ENCODE measurements at places on chromosomes 12 and 14.

- no peak overlapping the region for H3K27ac ChIP-seq
- no peak for DNase-seq
- no peaks in the 10 kb centered on the region for H3K36me3 ChIP-seq
- H3K4me3 ChIP-seq, result no peak overlapping the region
- H3K27me3 ChIP-seq, result no peaks in the 10 kb centered on the region
- no peaks in the 10 kb centered on the region for H3K4me1 ChIP-seq
Measured at GRCh38 chr12:105018776-105019175, 32.7 kb downstream of the NOPCHAP1 start.

DNA sequence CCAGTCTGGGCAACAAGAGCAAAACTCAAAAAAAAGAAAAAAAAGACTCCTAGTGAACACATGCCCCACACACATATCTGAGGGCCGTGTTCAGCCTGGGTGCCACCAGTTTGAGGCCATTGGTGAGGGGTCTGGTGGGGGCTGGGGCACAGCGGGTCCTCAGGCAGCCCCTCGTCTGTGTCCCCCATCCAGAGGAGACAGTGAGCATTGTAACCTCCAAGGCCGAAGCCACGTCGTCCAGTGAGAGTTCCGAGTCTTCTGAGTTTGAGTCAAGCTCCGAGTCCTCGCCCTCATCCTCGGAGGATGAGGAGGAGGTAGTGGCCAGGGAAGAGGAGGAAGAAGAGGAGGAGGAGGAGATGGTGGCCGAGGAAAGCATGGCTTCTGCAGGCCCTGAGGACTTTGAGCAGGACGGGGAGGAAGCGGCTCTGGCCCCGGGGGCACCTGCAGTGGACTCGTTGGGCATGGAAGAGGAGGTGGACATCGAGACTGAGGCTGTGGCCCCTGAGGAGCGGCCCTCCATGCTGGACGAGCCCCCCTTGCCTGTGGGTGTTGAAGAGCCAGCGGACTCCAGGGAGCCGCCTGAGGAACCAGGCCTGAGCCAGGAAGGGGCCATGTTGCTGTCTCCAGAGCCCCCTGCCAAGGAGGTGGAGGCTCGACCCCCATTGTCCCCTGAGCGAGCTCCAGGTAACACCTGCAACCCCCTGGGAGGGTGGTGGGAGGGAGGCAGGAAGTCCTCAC, 15.6 kb downstream of the SETD1B start:
- H3K4me3 ChIP-seq, result no peak overlapping the region
- no peak for DNase-seq
- no peak overlapping the region for H3K27ac ChIP-seq
- no peaks in the 10 kb centered on the region for H3K4me1 ChIP-seq

GRCh38 chr14:40909906-40910305, 696.8 kb upstream of the LRFN5 start:
- no peaks in the 10 kb centered on the region for H3K36me3 ChIP-seq
- no peaks in the 10 kb centered on the region for H3K27me3 ChIP-seq
- no peaks in the 10 kb centered on the region for H3K4me1 ChIP-seq
- no peak for DNase-seq
- H3K27ac ChIP-seq, result no peak overlapping the region

DNA sequence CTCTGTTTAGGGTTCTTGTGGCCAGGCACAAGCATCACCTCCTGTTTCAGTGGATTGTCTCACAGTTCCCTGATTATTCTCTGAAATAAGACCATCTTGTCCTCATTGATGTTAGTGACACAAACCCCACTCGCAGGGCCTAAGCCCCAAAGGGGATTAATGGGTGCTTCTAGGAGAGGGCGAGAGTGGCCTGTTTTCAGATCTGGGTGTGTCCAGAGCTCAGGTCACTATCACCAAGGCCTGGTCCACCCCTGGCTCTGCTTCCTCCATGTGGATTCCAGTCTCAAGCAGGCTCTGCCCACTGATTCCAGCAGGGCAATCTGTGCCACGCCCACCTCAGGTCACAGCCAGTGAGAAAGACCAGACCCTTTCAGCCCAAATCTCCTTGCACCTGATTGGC, 361.9 kb downstream of the ADGRD1 start:
- no peak overlapping the region for H3K27ac ChIP-seq
- no peak overlapping the region for H3K4me3 ChIP-seq
- H3K36me3 ChIP-seq, result no peaks in the 10 kb centered on the region
- no peaks in the 10 kb centered on the region for H3K27me3 ChIP-seq

GRCh38 chr12:47967461-47968321, 4.3 kb downstream of the TMEM106C start:
- H3K4me3 ChIP-seq, result no peak overlapping the region
- DNase-seq, result no peak
- no peak overlapping the region for H3K27ac ChIP-seq
- H3K36me3 ChIP-seq, result no peaks in the 10 kb centered on the region
- no peaks in the 10 kb centered on the region for H3K27me3 ChIP-seq

- H3K27ac ChIP-seq, result no peak overlapping the region
- no peaks in the 10 kb centered on the region for H3K36me3 ChIP-seq
- no peaks in the 10 kb centered on the region for H3K27me3 ChIP-seq
- H3K4me1 ChIP-seq, result no peaks in the 10 kb centered on the region
Measured at GRCh38 chr12:7951671-7952070, 15.7 kb upstream of the SLC2A3 start.

DNA sequence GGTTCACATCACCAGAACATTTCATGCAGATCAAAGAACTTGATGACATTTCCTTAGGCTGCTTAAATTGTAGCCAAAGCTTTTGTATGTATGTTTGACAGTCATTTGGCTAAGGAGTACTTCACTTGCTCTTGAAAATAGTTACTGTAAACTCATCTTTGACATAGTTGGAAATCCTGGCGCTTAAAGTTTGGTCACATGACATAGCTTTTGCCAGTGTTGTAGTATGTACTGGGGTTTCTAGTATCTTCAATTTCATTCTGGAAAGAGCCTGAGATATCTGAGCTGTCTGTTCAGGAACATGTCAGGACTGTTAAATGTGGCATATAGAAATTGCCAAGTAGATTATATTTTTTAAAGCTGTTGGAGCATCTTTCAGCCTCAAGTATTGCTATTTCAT, 55.7 kb downstream of the WDR20 start:
- no peaks in the 10 kb centered on the region for H3K27me3 ChIP-seq
- no peak overlapping the region for H3K4me3 ChIP-seq

DNA sequence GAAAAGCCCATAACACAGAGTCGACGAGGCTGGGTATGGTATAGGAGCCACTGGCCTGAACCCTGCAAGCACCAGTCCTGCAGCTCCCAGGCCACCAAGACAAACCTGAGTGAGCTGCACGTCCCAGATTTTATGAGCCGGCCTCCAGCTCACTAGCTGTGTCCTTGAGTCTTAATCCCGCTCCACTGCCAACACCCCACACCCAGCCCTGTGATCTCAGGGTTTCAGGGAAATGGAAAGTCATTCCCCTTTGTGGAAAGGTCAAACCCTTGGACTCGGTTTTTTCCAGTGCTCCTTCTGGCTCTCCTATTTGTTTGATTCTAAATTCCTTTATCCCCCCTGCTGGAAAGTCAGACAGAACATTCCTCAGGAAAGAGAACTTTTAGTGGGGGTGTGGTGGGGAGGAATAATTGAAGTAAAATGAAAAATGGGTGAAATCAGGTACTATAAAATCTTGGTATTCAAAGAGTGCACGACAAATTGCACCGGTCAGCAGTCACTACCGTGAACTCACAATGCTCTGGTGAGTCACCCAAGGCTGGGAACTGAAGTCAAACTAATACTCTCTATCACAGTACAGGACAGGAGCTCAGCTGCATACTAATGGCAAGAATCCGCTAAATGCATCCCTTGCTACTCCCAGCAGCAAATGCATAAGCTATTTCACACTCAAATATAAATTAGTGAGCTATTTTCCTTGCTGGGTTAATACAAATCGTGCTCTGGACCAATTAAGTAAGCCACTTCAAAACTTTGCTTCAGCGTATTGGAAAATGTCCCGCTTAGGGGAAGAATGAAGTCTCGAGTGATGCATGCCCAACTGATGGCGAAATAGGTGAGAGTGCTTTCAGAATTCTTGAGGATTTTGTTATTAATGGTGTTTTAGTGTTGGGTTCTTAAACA, 9.0 kb downstream of the PITPNM2 start:
- H3K27ac ChIP-seq, result peak overlapping the region; percentile 77
- no peak overlapping the region for H3K4me3 ChIP-seq
- H3K27me3 ChIP-seq, result no peaks in the 10 kb centered on the region
- H3K36me3 ChIP-seq, result no peaks in the 10 kb centered on the region
- peak; percentile 84 for DNase-seq
- peaks cover 36% of the 10 kb centered on the region for H3K4me1 ChIP-seq

GRCh38 chr12:5059358-5059757, 15.7 kb downstream of the KCNA5 start:
- no peaks in the 10 kb centered on the region for H3K27me3 ChIP-seq
- H3K4me3 ChIP-seq, result no peak overlapping the region
- H3K27ac ChIP-seq, result no peak overlapping the region
- H3K36me3 ChIP-seq, result no peaks in the 10 kb centered on the region
- no peak for DNase-seq

DNA sequence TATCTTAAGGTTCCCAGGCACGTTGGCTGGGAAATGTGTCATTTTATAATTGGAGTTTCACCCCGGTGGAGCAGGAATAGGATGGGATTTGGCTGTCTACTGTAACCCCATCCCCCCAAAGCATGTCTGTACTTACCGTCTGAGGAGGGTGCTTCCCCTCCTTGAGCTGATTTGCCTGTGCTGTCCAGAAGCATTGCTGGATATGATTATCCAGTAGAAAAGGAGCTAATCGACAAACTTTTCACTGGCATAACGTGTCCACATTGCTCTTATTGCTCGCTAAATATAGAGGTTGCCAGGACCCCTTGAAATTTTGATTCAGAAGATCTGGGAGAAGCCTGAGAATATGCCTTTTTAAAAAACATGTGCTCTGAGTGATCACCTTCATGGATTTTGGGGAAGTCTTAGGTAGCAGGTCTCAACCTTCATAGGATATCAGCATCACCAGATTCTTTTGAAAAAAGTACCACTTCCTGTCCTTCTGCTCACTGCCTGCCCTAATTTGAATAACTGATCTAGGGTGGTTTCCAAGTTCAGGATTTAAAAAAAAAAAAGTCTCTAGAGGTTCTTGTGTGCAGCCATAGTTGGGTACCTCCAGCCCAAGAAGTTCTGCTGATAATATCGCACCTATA, 80.4 kb upstream of the KCNA1 start:
- no peak overlapping the region for H3K27ac ChIP-seq
- H3K27me3 ChIP-seq, result no peaks in the 10 kb centered on the region
- H3K36me3 ChIP-seq, result no peaks in the 10 kb centered on the region

DNA sequence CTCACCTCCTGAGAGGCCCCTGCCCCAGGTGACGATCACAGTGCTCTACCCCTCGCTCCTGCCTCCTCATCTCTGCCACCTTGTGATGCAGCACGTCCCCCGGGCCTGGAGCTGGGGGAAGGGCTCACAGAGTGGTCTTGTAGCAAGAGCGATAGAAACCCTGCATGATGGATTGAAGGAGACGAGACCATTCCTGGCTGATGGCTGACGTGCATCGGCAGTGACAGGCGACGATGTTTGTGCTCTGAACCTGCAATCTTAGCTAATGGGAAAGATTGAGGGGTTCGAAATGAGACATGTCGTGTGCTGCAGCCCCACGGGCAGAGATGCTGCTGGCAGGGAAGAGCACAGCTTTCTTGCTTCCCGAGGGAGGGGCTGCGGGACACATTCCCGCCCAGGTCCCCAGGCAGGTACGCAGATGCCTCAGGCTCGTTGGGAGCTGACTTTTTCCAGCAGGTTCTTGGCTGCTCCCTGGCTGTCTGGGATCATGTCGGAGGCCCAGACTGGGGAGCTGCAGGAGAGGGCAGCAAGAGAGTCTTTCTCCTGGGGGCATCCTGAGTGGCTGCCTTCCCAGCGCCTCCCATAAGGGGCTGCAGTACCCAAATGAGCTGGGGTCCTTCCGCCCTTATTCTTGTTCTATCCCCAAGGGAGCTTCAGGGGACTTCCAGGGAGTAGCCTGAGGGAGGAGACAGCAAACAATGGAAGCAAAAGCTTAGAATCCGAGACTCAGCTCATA, 38.7 kb upstream of the GPATCH2L start:
- H3K4me3 ChIP-seq, result no peak overlapping the region
- no peak for DNase-seq
- no peak overlapping the region for H3K27ac ChIP-seq
- H3K36me3 ChIP-seq, result no peaks in the 10 kb centered on the region
- H3K27me3 ChIP-seq, result no peaks in the 10 kb centered on the region

- no peak overlapping the region for H3K27ac ChIP-seq
- DNase-seq, result no peak
- no peak overlapping the region for H3K4me3 ChIP-seq
- H3K27me3 ChIP-seq, result no peaks in the 10 kb centered on the region
Measured at GRCh38 chr14:61244009-61244408, 37.1 kb downstream of the TMEM30B start.
